ENCODE measurements at places on chromosomes 1 and 21.

DNA sequence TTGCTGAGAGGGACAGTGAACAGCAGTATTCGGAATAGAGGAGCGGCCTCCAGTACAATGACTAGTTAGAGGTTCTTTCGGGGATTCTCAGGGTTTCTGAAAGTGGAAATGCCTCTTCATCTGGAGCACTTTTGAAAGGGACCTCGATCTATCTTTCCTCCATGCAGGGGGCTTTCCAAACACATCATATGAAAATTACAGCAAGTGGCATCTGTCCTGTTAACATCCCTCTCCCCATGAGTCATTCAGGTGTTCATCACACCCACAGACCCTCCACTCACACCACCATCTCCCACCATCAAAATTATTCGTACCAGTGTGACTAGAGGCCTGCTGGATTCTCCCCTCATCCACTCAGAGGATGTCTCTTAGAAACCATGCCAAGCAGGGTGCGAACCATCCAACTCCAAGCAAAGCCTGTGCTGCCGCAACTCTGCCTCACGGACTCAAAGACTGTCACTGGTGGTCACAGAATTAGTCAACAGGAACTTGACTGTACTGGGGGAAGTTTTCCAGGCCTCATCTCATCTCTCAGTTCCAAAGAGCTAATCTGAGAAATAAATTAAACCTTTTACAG lies 211.1 kb downstream of the MRPL39 start:
- DNase-seq: no peak

DNA sequence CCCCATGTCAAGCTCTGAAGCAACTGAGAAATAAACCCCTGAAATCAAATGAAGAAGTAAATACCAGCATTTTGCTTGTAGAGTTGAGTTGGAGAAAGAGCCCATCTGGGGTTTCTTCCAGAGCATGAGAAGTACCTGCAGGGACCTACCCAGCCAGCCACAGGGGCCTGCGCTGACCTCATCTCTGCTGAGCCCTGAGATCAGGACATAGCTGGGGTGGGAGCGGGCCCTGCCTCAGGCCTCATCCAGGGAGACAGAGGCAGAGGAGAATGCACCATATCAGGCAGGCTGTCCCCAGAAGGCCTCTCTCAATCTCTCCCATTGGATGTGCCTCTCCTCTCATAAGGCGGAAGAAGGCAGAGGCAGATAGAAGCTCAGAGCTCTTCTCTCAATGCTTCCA lies 27.6 kb downstream of the RUNX1 start:
- DNase-seq: no peak

DNA sequence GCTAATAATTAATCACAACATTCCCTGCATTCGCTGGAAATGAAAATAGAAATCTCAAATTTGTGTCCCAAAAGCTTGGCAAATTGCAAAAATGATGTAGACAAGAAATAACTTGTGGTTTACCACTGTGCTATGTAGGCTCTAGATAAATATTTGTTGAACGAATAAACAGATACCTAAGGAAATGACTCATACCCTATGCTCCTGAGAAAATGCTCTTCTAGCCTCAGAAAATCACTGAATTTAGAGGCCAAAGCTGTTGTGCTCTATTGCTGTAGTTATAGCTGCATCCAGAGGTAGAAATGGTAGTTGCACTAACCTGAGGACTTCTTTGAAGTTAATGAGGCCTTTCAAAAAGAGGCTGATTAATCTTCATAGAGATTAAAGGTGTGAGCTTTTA lies 142.0 kb upstream of the ZNHIT6 start:
- DNase-seq: no peak

- DNase-seq: peak; percentile 72
Observed at GRCh38 chr1:121519042-121519755, 334.4 kb downstream of the SRGAP2C start.

DNA sequence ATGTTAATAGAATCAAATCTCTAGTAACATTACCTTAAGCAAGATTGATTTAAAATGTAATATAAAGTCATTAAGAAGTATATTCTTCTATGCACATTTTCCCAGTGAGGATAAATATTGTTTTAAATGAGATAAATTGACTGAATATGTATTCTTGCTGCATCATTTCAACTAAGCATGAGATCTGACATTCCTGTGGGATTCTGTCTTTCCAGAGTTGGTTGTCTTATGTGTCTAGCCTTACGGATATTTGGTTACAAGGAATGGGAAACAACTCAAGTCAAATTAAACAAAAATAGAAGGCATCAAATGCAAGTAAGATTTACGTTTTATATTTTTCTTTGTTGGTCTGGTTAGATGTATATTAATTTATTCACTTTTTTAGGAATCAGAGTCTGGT lies 287.5 kb downstream of the PTGER3 start:
- DNase-seq: no peak

- no peak for DNase-seq
Observed at GRCh38 chr1:41490911-41491310, 6.4 kb upstream of the EDN2 start.

DNA sequence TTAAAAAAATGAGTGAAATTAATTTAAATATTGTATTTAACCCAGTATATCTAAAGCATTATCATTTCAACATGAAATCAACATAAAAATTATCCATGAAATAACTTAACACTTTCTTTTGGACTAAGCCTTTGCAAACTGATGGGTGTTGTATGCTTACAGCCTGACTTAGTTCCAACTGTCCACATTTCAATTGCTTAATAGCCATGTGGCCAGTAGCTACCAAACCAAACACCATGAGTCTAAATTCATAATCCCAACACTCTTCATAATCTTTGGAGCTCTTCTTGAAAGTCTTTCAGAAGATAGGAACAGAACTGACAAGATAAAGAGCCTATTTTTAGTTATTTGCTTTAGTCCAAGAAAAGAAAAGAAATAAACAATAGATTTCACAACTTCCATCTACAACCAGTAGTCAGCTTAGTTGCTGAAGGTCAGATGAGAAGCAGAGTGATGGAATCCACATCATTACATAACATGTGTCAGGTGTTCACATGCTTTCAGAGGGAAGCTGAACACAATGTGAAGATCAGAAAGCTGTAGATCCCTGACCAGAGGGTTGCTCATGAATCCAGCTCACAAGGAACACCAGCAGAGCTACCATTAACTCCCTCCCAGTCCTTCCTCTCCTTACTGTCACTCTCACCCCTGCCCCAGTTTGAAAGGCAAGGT lies 144.0 kb upstream of the ZNF648 start:
- no peak for DNase-seq

GRCh38 chr1:51926171-51926812 lies 47.8 kb upstream of the NRDC start:
- DNase-seq: no peak

DNA sequence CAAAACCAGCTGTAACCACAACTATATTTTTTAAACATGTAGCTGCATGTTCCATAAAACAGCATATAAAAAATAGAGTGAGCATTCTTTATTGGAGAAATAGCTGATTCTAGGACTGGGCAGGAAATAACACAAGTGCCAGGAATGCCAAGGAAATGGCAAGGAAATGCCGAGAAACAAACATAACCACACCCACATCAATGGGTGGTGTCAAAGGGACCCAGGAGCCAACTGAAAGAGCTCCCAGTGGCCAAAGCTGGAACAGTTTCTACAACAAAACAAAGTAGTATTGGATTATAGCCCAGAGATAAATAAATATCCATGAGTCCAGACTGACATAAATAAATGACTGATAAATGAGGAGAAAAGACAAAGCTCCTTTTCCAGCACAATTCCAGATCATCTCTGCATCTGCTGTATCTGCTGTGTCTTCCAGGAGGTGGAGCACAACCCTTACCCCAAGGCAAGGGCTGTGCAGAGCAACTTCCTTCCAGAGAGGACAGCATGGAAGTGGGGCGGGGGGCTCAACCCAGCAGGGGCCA lies 28.1 kb downstream of the ADARB1 start:
- DNase-seq: no peak

DNA sequence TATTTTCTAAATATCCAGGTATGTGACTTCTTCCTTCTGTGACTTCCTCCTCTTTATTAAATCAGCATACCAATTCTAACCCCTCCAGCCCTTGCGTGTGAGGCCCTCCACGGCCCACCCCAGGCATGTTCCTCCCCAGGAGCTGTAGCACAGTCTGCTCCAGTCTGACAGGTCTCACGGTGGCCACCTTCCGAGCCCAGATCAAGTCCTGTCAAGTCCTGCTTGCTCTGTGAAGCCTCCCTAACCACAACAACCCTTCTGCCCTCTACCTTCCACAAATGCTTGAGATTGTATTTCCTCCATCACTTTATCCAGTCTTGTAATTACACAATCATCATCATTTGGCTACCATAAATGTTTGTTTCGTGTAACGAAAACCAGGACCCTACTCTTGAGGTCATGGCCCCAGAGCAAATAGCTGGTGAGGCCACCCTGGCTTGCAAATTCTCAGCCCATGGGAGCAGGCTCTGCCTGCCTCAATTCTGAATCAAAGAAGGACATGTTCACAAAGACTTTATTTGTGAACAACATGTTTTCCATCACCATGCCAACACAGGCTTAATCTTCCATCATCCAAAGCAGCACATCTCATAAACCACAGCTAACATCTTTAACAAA lies 33.0 kb upstream of the S100A7 start:
- DNase-seq: no peak

DNA sequence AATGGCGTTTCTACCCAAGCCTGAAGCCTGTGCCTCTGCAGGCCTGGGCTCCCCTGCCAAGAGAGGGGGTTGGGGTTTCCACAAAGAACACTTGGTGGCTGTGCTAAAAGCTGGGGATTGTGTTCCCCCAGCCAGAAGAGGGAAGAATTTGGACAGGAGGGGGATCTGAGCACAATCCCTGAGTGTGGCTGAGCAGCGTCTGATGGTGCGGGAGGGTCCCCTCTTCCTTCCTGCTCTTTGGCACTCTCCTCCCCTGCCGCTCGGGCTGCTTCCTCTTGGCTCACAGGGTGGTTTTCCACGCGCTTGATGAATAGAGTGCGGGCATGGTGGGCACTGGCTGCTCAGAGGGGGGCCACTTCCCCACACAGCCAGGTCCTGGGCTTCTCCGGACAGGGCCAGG lies 3.7 kb downstream of the GPR37L1 start:
- DNase-seq: no peak

GRCh38 chr1:211217392-211217791 lies 41.8 kb upstream of the RCOR3 start:
- DNase-seq: no peak

- DNase-seq: no peak
Observed at GRCh38 chr1:196400478-196401451, 207.5 kb downstream of the KCNT2 start.

GRCh38 chr1:64263335-64263734 lies 59.9 kb downstream of the UBE2U start:
- DNase-seq: no peak

- no peak for DNase-seq
Observed at GRCh38 chr1:210089855-210090254, 142.7 kb upstream of the SERTAD4 start.

DNA sequence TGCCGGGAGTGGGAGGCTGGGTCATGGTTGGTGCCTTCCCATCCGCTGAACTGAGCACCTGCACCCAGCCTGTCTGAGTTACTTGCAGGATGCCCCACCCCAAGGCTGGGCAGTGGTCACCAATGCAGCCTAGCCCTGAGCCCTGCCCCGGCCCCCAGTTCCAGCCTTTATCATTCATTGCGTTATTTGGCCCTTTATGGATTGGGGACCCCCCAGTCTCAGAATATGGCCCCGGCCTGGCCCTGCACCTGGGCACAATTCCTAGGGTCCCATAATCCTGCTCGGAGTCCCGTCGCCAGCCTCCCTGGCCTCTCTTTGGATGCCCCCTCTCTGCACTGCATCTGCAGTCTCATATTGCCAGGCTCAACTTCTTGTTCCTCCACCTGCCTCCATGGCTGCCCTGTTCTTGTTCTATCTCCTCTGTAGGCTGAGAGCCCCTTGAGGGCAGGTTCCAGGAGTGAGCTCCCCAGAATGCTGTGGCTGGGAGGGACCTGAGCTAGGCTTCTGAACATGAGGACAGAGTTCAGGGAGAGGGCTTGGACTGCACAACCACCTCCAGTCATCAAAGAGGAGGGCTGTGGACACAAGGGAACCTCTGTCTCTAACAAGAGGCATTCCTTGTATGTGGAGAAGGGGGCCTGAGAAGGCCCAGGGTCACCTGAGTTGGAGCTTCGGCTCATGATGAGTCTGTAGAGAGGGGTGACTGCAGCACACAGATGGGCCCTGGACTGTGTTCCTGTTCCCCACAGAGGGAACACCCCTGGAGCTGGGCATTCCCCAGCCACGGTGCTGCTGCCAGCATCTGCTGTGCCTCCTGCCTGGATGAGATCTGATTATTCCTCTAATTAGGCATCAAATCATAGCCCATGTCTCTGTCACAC lies 1.1 kb upstream of the KNCN start:
- no peak for DNase-seq

DNA sequence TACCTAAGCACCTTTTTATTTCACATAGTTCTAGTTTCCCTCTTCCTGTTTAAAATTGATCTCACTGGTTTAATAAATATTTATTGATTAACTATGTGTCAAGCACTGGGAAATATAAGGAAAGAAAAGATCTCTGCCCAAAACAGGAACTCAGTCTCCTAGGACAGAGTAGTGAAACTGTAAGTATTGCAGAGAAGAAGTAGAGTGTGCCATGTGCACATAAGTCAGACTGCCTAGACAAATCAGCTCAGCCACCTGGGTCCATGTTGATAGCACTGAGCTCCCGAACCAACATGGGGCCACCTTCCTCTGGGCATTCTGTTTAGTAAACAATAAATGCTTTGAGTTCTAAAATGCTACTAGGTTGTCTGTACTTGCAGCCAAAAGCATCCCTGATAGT lies 9.8 kb upstream of the SSX2IP start:
- DNase-seq: no peak

GRCh38 chr1:35851132-35851869 lies 31.7 kb upstream of the AGO1 start:
- DNase-seq: no peak

DNA sequence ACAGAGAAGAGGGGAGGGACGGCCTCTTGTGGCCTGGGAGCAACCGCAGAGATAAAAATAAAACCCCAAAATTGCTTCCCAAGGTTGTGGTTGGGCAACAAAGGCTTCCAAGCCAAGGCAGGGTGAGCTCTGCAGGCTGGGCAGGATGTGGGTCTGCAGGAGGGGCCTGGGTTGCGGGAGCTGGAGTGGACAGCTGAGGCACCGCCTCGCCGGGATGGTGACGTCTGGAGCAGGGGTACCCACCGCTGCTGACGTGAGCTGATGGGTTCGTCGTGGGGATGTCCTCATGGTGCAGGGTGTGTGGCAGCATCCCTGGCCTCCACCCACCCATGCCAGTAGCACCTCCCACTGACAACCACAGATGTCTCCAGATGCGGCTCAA lies 3.7 kb downstream of the AURKAIP1 start:
- DNase-seq: no peak
